Foreskin keratinocyte (primary cell): ENCODE measurements at places on chromosomes 12 and 14.

DNA sequence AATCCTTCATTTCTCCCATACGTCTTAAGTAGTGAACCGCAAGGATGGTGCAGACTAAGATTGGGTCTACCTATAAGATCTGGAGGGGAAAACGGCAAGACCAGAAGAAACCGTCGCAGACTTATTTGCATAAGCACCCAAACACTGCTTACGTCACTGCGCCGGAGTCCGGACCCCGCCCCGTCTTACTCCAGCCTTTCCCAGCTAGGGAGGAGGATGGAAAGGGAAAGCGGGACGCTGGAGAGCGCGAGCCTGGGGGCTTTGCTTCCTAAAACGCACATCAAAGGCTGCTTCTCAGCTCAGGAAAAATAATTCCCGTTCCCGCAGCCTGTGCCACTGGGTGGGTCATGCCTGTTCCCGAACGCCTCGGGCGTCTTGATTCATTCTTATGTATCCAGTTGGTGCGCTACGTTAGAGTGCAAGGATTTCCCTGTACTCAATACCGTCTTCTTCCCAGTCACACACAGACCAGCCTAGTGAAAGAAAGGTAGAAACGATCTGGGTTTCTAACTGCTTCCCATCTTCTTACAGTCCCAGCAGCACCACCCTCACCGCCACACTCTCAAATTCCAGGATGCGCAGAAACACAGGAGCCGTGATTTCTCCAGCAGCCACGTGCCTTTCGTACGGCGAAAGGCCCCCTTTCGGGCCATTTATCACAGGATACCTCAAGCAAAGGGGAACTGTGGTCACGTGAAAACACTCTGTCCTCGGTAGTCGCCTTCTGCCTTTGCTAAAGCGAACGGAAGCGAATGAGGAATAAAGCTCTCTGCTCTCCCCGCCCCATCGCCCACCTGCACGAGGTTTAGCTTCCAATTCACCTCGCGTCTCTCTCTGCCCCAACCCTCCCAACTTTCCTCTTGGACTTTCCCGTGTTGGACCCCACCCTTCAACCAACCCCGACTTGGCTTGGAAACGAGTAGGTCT, 1.1 kb downstream of the SLC6A15 start:
- peak; percentile 75 for DNase-seq

DNA sequence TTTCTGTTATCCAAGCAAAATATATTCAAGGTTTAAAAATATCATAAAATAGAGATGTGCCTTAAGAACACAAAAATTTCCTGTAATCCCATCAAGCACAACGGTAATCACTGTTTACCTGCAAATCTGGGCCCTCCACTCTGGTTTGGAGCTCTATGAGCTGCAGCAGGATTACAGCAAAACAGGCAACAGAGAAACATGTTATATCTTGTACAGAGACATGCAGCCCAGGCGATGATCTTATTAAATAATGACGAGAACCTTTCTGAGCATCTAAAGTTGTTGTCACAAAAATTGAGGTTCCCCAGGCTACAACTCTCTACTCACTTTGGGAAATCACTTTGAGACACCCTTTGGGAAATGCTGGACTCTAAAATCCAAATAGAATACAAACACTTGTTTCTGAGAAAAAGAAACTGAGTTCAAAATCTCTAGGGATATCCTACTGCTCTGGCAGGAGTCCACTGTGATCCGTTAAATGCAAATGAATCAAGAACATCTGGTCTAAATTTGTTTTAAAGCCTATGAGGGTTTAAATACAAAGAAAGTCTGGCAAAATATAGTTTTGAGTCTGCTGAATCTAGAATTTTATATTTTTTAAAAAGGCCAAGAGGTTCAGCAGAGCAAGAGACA, 36.3 kb downstream of the STON2 start:
- DNase-seq, result no peak

DNA sequence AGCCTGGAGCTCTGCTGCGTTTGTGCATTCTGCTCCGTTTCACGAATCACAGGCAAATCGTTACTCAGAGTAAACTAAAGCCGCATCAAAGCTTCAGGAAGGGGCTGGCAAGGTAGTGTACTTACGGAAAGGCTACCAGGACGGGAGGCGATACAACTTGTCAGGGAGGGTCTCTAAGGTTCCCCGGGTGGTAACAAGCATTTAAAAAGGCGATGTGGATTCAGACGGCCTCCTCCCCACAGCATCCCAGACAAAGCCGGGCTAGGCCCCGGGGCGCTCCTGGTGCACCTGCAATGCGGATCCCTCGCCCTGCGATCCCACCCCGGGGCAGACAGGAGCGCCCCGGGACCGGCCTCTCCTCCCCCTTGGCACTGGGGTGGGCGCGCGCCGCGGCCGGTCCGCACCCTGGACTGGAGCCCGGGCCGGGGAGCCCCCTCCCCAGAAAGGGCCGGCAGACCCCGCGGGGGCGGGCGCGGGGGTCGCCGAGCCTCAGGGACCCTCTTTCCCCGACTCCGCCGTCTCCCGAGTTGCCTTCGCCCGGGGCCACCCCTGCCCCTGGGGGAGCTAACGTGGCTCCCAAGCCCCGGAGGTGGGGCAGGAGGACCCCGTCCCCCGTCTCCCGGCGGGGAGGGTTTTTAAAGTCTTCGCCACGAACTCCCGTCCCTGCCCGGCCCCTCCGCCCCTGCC, 718 bp downstream of the CCDC92 start:
- peak; percentile 52 for DNase-seq

DNA sequence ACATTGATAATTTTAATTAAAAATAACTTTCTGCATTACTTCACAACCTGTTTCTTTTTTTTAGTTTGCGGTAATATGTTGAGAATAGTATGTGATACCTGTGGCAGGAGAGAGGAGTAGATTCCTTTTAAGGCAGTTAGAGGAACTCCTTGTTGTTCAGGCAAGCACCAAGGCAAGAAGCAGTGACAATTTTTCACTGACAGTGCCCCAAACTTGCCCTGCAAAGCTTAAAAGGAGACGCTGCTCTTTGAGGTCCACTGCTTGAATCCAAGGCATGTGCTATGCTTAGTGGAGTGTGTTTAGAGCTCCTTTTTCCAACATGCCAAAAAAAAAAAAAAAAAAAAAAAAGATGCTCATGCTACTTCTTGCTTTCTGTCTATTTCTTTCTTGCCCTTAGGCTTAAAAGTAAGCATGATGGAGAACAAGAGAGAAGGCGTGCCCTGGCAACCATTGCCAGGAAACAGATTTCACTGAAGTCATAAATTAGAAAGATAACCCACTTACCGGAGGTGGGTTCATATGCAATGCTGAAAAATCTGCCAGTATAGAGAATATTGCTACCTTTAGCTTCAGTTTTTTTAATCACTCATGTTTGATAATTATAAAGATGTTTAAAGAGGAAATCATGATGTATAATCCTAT, 58.3 kb upstream of the DYRK2 start:
- no peak for DNase-seq

- DNase-seq, result no peak
These were observed 1196.5 kb downstream of the GALC start for GRCh38 chr14:86796221-86797074.

DNA sequence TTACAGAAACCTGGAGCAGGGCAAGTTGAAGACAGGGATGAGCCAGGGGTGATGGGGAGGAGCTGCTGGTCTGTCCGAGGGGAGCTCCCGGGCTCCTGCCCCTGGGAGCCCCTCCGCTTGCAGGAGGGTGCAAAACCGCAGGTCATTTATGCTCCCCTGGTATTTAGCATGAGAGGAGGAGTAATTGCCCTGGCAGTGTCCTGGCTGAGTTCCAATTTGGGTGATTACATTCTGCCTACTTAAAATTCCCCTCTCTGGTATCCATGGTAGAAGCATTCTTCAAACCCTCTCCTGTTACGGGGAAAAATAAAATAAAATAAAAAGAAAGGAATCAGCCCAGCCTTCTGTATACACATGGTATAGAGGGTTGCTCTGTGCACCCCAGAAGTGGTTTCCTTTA, 61.7 kb upstream of the VRK1 start:
- no peak for DNase-seq

GRCh38 chr12:8849876-8850275, 27.5 kb downstream of the A2ML1 start:
- no peak for DNase-seq

DNA sequence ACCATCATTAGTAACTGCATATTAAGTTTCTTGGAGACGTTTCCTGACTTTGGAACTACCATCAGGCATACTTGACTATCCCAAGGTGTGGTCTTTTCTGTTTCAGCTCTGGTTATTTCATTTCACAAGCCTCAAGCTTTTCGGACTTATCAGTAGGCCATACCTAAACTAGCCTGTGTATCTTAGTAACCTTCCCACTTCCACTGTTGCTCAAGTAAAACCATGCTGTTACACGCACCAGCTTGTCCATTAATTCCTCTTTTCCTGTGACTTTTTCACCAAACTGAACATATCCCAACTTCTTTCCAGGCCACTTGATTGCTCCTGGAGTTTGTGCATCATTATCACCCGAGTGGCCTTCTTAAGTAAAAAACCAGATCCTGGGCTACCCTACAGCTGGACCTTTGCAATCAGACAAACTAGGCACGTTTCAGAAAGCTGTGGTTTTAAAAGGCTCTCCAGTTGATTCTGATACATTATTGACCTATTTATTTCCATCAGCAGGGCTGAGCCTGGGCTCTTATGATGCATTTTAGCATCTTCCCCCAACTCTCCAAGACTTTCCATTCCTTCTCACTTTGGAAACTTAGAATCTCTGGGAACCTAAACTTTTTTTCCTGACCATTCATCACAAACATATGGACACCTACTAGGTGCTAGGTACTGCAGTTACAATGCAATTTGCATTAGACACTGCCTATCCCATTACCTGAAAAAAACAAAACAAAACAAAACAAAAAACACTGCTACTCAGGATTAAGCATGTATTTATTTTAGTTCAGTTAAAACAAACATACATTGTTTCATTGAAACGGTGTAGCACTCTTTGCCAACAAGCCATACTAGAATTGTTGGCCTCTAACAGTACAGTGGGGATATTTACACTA, 14.9 kb downstream of the SLC38A2 start:
- peak; percentile 92 for DNase-seq

GRCh38 chr12:49358483-49359141, 8.7 kb upstream of the SPATS2 start:
- DNase-seq, result peak; percentile 68

DNA sequence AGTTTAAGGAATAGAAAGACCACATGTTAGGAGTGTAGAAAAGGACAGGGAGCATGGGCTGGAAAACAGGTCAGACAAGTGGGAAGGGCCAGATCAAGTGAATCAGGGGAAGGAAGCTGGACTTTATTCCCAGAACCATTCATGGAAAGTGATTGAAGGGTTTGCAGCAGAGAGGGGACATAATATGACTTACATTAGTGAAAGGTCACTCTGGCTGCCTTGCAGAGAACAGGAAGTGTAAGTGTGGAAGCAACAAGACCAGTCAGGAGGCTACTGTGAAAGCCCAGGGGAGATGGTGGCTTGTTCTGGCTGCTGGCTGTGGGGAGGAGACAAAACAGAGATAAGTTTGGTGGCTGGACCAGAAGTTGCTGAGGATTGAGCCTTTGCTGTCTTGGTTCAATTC, 69.1 kb downstream of the VCPKMT start:
- no peak for DNase-seq

DNA sequence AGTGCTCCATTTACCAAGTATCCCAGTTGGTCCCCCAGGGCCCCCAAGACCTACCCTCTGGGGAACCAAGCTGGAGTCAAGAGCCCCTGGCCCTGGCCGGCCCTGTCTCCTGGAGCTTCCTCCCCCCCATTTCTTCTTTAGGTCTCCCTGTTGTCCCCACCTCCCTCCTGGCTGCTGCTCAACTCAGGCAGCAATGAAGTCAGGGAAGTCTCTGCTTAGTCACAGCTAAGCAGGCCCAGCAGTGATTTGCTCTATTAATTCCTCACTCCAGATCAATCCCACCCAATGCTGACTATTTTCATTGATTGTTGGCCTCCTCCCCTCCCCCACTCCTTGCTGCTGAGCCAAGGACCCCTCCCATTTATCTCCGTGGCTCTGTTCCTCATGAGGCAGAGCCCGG, 28.3 kb downstream of the VSX2 start:
- DNase-seq, result no peak

DNA sequence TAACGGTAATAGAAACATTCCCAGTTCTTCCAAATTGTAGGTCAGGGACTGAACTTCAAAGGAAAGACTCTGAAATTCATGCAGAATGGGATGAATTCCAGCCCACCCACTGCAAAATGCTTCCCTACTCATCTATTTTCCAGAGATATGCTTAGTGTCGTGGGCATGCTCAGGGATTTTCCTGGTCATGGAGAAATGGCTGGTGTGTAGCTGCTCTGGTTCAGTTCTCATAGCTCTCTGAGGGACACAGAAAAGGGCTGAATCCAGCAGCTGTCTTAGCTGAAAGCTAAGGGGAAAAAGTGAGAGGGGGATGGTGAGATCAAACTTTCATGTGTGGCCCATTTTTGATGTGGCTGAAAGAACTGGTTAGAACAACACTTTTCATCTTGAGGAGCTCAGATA, 72.9 kb upstream of the KRAS start:
- no peak for DNase-seq

DNA sequence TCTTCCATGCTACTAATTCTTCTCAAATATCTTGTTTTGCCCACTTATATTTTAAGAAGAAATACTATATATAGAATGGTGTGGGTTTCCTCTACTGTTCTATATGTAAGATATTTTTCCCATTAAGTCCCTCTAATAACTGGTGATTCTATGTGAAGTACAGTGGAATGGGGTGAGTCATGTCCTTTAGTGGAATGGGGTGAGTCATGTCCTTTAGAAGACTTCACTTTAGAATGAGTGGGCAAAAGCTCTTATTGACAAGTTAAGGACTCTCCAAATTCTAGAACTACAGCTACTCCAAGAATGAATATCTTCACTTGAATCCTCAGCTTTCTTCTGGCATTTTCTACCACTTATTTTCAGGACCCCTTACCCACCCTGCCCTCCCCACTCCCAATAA, 349.9 kb downstream of the ETNK1 start:
- peak; percentile 64 for DNase-seq

- DNase-seq, result no peak
These were observed 150.6 kb downstream of the KCNA5 start for GRCh38 chr12:5194306-5194705.

- DNase-seq, result peak; percentile 27
These were observed 117.7 kb downstream of the PRKCH start for GRCh38 chr14:61438860-61439765.

GRCh38 chr14:54193871-54194270, 202.9 kb upstream of the CDKN3 start:
- DNase-seq, result no peak

DNA sequence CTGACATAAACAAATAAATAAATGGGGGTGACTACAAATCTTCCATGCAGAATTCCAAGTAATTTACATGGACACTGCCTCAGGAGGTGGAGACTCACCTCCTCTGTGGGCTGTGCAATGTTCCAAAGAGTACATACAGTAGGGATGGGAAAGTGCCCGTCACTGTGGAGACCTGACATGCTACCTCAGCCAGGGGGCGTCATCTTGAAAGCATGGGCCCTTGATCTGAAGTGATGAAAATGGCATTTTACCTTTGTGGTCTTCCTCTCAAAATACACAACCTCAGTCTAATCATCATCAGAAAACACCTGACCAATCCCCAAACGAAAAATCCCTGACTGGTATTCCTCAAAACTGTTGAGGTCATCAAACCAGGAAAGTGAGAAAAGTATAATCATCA, 48.4 kb downstream of the ANAPC7 start:
- no peak for DNase-seq
